ENCODE measurements at places on chromosomes 6 and 20. TPM values are rescaled to one million over a fixed set of nuclear protein-coding genes. Genes with fewer than 3 reads are reported as not detected.

DNA sequence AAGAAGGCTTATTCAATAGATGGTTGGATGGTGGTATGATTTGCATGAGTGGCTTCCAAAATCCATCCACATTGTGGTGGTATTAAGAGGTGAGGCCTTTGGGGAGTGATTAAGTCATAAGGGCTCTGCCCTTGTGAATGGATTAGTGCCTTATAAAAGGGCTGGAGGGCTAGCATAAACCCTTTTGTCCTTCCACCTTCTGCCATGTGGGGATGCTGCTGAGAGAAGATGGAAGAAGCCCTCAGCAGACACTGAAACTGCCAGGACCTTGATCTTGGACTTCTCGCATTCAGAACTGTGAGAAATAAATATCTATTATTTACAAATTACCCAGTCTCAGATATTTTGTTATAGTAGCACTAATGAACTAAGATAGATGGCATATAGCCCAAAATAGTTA is 27.8 kb upstream of the SRPK1 start:
- no peak for DNase-seq

DNA sequence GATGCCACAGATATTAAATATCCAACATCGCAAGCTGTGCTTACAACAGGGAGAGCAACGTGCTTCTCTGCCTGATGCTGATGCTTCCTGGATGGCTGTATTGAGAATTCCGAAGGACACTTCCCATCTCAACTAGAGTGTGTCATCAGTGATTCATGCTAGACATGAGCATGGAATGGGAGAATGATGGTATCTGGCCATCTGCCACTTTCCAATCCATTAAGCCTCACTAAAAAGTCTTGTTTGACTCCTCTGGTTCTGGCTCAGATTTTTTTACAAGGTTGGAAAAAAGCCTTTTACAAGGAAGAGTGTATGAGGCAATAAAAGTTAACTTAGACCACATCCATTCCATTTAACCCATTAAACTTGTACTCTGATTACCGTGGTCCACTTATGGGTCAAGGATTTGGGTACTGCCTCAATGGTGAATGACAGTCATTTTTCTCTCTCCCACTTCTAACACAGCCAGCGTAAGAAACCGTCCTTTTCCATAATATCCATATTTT is 265.3 kb downstream of the UST start:
- no peak for DNase-seq

- no peak for DNase-seq
These were observed 189.5 kb upstream of the FLRT3 start for GRCh38 chr20:14526891-14527290.

DNA sequence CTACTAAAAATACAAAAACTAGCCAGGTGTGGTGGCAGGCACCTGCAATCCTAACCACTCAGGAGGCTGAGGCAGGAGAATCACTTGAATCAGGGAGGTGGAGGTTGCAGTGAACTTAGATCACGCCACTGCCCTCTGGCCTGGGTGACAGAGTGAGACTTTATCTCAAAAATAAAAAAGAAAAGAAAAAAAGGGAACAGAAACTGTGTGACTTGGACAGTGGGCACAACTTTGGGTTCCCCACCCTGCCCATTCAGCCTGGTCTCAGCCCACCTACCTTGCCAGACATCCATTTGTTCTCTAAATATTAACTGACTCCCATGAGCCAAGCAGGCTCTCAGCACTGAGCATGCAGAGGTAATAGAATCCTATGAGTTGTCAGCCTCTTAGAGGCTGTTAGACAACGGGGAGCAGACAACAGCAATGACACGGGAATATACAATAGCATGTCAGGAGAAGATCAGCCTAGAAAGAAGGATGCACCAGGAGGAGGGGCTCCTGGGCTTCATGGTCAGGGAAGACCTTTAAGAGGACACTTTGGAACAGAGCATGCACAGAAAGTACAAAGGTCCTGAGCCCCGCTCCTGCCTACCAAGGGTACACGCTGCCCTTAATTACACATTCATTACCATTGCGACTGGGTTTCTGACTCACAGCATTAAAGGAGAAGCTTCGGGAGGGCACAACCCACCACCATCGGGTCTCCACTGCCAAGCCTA is 20.0 kb downstream of the FAM209B start:
- no peak for DNase-seq

DNA sequence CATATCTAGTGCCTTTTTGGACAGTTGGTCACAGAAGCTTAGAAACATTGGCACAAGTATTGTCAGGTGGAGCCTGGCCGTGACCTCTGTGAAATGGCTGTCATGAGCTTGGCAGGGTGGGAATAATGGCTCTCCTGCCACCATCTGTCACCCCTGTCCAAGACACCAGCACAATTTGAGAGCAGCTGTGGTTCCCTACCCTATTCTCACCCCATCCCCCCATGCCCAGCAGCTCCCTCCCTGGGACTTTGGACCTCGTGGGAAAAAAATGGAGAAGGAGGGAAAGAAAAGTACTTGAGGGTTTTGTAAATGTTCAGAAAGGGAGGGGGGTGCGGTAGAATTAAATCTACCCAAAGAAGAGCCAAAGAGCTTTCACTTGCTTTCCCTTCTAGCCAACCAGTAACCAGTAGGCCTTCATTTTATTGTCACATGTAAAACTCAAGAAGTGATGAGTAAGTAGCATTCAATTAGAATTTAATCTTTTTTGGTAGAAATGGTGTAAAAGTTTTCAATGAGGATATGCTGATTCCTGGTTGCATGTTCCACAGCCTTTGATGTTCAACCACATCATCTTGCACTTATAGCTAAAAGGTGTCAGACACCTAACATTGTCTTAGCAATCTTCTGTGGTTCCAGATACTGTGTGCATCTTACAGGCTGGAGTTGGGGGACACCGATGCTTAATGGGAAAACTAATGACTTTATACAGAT is 263.5 kb upstream of the TAB2 start:
- DNase-seq: no peak

DNA sequence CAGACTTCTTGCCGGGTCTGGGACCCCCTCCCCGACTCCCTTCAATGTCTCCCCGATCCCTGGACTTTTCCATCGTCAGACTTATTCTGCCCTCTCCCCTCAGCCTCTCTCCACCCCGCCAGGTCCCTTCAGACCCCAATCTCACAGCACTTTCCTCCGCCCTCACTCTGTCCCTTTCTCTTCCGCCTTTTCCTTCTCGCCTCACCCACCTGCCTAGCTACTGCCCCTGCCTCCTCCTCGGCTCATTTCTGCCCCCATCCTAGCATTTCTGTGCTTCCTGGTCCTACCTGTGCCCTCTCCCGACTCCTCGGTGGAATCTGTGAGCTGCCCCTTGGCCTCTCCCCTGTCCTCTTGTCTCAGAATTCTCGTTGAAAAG is 616 bp downstream of the CHMP4B start:
- no peak for DNase-seq

DNA sequence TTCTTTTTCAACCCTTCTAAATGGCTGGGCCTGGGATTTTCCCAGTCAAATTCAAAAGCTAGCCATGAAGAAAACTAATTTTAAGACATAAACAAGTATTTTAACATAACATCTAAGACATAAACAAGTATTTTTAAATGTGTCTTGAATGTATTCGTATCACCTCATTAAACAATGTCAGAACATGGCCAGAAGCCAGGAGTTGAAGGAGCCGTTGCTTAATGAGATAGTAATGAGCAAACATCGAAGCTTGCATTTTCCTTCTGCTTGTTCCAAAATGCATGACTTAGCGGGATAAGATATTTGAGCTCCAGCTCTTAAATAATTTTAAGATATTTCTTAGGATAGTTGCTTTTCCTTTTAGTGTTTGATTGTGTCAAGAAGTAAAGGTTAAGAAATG is 4.2 kb upstream of the RNF182 start:
- no peak for DNase-seq

- DNase-seq: no peak
These were observed 107.7 kb upstream of the FOXC1 start for GRCh38 chr6:1502041-1502440.

DNA sequence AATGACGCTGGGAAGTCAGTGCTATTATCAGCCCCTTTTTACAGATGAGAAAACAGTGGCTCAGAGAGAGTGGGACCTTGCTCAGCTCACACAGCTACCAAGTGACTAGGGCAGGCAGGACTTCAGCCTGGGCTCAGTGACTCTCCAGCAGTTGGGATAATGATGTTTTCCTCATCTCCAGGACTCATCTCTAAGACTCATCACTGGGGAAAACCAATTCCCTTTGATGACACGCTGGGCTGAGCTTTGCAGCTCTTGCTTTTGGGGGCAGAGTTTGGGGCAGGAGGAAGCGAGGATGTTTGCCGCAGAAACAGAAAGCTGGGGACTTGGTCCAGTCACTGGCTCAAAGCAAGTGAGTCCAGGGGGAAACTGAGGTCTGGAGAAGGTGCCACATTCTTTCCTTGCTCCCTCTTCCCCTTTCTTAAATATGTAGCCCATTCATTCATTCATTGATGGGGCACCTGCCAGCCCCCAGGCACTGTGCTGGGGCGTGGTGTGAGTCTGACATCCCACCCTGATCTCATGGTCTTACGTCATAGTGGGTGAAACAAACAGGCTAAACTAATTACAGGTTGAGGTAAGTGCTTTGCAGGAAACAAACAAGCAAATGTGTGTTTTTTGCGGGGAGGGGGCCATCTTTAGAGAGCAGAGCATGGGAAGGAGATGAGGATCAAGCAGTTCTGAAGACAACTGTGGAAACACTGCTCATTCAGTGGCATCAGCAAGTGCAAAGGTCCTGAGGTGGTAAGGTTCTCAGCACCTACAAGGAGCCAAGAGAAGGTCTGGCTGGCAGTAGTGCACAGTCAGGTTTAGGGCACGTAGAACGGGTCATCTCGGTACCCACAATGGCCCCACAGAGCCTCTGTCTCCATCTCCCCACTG is 74.4 kb upstream of the PMEPA1 start:
- DNase-seq: no peak

GRCh38 chr6:30787954-30788353 is 43.6 kb upstream of the IER3 start:
- DNase-seq: no peak

DNA sequence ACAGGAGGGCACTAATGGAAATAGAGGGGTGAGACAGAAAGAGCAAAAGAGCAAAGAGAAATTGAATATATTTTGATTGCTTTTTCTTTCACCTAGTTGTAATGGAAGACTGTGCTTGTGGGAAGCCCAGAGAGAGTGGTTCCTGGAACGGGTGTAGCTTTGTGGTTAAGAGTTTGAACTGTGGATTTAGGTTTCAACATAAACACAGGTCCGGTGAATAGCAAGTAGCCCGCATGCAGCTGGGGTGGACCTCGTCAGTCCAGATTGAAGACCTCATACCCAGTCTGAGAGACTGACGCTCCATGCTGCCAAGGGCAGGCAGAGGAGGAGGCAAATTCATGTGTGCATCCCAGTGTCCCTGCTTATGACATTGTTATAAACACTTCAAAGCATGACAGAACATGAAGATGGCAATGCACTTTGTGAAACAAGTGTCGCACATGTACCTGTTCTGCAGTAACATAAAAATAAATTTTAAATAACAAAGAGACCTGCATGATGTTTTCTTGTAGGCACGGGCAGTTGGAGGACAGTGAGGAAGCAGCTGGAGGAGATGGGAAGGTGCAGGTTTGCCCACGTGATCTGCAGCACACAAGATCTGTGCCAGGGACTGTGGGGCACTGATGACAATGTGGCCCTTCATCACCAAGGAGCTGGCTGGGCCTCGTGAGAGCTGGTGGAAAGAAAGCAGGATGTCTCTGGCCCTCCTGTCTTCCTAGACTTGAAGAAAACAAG is 220.5 kb upstream of the SSTR4 start:
- no peak for DNase-seq

GRCh38 chr6:95517568-95517967 is 59.8 kb upstream of the MANEA start:
- no peak for DNase-seq

DNA sequence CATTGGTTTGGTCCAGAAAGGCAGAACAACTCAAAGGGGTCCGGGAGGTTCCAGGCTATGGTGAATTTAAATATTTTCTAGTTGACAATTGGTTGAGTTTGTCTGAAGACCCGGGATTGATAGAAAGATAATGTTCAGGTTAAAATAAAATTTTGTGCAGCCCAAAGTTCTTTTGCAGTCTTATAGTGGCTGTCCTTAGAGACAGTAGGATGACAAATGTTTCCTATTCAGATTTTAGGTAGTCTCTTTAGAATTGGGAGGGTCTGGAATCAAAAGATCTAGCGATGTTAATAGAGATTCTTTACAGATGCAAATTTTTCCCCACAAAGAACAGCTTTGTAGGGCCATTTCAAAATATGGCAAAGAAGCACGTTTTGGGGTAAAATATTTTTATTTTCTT is 109.1 kb downstream of the TULP4 start:
- DNase-seq: no peak

GRCh38 chr6:156438350-156438923 is 338.7 kb upstream of the ARID1B start:
- no peak for DNase-seq

- no peak for DNase-seq
These were observed 40.5 kb upstream of the OSTM1 start for GRCh38 chr6:108114841-108115597.

DNA sequence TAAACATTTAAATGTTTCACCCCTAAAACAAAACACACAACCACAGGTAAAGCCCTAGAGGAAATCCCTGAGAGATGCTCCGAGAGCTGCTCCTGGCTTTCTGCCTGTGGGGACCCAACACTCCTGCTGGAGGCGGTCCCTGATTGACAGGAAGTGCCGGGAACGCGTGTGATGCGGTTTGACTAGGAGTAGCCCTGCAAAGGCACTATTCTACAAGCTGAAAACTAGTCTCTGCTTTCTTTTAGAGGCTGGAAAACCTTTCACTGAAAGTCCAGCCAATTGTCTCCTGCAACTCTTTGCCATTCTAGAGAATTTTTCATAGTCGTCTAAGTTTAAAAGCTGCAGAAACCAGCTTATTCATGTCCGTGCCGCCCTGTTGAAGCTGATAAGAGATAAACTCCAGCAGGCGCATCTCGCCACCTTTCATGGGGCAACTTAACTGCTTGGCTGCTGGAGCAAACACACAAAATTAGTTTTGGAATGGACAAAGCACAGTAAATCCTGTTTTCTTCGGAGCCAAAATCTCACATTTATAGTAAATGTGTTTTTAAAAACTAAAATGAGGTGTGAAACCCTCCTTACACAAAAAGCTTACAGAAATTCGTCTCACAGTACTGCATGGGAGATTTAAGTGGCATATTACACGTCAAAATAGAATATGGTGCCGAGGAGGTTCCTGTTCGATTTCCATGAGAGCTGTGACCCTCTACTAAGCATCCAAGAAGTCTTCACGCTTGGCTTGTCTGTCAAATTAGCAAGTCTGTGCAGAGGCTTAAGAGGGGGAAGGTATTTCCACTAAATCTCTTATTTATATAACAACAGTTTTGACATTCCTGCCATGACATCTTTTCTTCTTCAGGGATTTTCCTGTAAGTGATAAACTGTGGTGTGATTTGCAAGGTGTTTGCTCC is 46.9 kb downstream of the DACT2 start:
- DNase-seq: no peak

- no peak for DNase-seq
These were observed 216.8 kb upstream of the SGK1 start for GRCh38 chr6:134534708-134535149.

The GATA5 gene
- 11.0 TPM for polyA plus RNA-seq

The ABHD16B gene
- polyA plus RNA-seq: not detected

The AMD1 gene
- polyA plus RNA-seq: 78.8 TPM

The RSPO3 gene
- polyA plus RNA-seq: 21.1 TPM

The COL12A1 gene
- polyA plus RNA-seq: 74.1 TPM

The MROH8 gene
- polyA plus RNA-seq: 7.2 TPM

The SIRPG gene
- not detected for polyA plus RNA-seq

Data from renal pelvis (tissue), 12 donors.